Liver (tissue), 10 donors: ENCODE measurements at places on chromosomes 1 and 21.

DNA sequence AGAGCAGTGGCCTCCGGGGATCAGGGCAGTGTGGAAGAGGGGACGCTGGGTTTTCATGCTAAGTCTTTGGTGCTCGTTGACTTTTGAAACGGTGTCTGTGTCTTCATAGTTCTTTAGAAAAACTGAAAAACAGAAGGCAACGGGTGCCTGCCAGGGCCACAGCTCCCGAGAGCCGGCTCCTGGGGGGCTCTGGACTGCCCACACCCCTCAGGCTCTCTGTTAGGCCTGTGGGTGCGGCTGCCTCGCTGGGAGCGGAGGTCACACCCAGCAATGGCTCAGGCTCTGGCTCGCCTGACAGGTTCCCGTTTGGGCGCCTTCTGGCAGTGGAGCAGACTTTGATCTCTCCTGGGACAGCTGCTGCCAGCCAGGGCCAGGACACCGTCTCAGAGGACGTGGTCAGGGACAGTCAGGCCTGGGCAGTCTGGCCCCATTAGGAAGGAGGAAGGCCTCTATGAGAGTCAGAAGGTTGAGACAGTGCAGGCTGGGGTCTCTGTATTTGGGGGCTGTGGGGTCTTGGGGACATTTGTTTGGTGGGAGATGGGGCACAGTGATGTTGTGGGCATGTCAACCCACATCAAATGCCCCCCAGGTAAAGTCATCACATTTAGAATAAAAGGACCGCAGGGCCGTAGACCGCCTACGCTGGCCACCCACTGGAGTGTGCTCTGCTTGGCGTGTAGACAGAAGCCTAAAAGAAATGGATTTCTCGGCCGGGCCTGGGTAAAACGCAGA is 5.6 kb downstream of the ARHGEF16 start:
- no peak for DNase-seq

- no peak for DNase-seq
Measured at GRCh38 chr21:45489722-45489982, 52.6 kb downstream of the SLC19A1 start.

DNA sequence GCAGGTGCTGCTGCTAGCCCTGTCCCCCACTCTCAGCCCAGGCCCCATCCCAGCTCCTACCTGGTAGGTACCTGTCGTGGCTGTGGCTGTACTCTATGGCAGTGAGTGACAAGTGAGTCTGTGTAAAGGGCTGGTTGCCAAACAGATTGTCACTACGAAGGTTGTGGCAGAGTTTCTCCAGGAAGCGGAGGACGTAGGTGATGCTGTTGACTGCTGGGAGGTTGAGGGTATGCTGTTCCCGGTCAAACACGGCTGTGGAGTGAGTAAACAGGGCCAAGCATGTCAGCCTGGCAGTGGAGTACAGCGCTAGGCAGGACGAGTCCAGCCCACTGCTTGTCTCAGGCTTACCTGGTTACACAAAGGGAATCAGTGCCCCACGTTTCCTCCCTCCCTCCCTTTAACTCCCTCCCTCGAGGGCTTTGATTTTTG is 24.8 kb upstream of the SLFNL1 start:
- DNase-seq: no peak

DNA sequence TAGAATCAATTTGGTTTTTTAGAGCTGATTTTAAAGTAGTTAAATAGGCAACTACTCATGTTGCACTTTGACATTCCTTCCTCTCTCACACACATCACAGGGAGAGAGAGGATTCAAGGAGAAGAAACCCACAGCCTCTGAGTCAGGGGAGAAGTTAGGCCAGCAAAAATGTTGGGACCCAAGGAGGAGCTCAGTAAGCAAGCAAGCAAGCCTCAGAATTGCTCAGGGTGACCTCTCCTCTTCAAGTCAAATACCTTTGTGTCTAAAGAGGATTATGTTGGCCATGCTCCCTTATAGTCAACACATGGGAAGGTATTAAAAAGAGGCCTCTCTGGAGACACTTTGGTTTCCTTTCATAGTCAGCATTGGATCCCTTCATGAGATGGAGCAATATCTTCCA is 80.5 kb upstream of the WARS2 start:
- no peak for DNase-seq

- DNase-seq: no peak
Measured at GRCh38 chr1:33997127-33998036, 133.5 kb downstream of the HMGB4 start.

- DNase-seq: no peak
Measured at GRCh38 chr1:31180338-31180737, 59.3 kb downstream of the NKAIN1 start.

DNA sequence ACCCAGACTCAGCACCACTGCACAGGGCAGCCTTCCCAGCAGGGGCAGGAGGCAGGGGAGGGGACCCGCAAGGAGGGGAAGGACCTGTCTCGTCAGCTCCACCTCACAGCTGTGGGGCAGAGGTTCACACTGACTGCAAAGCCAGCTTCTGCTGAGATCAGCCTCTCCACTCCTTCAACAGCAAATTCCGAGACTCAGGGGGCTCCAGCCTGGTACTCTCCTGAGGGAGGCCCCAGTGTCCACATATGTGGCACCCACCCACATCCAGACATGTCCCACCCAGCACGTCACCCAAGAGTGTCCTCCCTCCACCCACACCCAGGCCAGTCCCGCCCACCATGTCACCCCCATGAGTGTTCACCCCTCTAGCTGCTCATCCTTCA is 329.5 kb downstream of the NPHP4 start:
- no peak for DNase-seq

- no peak for DNase-seq
Measured at GRCh38 chr1:116405241-116406135, 32.4 kb downstream of the ATP1A1 start.

- DNase-seq: no peak
Measured at GRCh38 chr1:201883786-201884185, 4.9 kb upstream of the SHISA4 start.

GRCh38 chr1:110903853-110904500 is 31.0 kb downstream of the CD53 start:
- no peak for DNase-seq

DNA sequence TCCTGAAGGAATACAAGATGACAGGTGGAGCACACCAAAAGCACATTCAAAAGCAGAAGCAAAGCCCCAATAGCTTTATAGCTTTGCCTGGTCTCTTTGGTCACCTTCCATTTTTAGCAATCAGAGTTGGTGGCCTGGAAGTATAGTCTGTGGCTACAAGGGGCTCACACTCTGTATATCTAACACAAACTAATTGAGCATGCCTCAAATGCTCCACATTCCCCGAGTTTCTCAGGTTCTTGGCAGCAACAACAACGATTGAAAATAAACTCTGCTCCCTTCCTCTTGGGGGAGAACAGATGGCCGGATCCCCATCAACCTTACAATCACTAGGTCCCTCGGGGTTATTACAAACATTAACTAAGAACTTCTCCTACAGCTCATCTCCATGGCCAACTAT is 24.9 kb upstream of the TADA1 start:
- DNase-seq: no peak

DNA sequence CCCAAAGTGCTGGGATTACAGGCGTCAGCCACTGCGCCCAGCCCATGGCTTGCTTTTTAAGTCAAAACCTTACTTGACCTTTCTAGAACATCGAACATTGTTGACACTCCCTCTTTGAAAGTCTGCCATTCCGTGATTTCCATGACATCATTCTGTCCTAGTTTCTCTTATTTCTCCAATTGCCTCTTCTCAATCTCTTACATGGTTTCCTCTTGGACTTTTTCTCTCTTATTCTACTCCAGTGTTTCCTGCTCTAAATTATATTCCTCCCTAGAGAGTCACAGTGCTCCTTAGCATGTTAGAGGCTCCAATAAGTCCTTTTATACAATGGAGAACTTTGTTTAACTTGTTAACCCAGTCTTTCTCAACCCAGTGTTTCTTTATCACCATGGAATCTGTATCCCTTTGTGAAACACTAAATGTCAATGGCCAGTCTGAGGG is 25.5 kb downstream of the JAM2 start:
- no peak for DNase-seq

GRCh38 chr1:159881622-159882526 is 18.1 kb downstream of the CFAP45 start:
- peak; percentile 44 for DNase-seq

GRCh38 chr21:35108887-35109286 is 59.8 kb upstream of the RUNX1 start:
- no peak for DNase-seq

GRCh38 chr1:234481771-234482170 is 2.8 kb upstream of the TARBP1 start:
- DNase-seq: no peak

DNA sequence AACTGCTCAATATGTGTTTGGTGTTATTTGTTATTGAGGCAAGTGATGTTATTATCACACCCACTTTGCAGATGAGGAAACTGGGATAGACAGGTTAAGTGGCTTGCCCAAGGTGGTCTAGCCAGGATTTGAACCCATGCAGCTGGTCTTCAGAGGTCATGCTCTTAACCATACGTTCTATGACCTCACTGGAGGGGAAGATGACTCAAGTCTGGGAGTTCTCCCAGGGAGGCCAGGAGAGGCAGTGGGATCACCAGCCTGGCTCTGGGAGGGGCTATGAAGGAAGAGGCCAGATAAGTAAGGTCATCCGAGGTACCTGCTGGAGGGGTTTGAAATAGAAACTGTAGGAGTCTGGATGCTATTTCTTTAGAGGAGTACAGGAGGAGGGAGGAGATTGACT is 95.3 kb downstream of the NAV1 start:
- no peak for DNase-seq

DNA sequence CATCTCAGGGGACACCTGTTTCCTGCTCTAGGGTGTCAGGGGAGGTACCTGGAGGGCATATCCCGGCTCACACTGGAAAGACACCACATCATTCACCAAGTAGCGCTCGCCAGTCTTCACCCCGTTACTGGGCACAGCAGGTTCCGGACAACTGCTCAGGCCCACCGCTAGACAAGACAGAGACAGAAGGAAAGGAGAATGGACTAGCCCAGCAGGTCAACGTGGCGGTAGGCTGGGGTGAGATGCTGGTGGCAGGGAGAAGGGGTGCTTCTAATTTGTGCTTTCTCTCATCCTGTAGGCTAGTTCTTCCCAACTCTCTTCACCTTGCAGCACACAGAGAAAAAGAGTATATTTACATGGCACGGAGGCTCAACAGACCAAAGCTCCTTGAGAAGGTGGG is 145.0 kb downstream of the ZSCAN20 start:
- peak; percentile 17 for DNase-seq

- DNase-seq: no peak
Measured at GRCh38 chr1:183732236-183732880, 72.6 kb upstream of the RGL1 start.
